ENCODE measurements at places on chromosomes 5 and 9. TPM values are rescaled to one million over a fixed set of nuclear protein-coding genes. Genes with fewer than 3 reads are reported as not detected.

GRCh38 chr9:117114768-117115167 lies 300.1 kb downstream of the ASTN2 start:
- no peak for DNase-seq

- DNase-seq: no peak
These were observed 21.6 kb downstream of the ANKS6 start for GRCh38 chr9:98774746-98775145.

The IGFBPL1 gene
- not detected for total RNA-seq

- DNase-seq: no peak
These were observed 133.1 kb downstream of the DOCK8 start for GRCh38 chr9:347667-348292.

DNA sequence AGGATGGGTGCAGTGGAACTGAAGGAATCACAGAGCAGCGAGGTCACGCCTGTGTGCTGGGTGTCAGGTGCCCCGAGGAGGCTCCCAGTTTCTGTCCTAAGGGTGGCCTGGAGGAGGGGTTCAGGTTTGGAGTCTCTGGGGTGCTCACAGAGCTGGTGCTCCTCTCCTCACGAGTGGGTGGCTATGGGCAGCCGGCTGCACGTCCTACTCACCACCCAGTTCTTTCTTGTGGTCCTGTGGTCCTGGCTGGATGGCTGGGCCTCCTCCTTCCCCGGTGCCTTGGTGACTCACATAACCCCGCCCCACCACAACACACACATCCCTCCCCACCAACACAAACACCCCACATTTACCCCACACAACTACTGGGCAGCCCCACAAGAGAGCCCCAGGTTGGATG lies 9.9 kb upstream of the PTGS1 start:
- DNase-seq: no peak

DNA sequence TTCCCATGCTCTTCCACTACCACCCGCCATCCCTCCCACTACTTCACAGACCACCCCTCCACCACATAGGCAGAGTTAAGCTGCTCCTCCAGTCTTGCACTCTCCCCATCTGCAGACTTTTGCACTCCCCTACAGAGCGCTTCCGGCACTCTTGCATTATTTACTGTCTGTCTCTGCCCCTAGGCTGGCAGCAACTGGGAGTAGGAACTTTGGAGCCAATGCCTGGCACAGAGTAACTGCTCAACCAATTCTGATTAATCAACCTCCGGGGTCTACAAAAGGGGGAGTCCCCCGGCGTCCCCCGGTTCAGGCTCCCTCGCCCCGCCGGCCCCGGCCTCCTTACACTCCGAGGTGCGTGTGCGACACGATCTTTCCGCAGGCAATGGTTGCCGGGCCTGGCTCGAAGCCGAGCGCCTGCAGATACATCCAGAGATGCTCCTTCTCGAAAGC lies 498 bp downstream of the HAUS6 start:
- no peak for DNase-seq

The DMGDH gene
- 0.57 TPM for total RNA-seq

- no peak for DNase-seq
These were observed 449.6 kb upstream of the CHD1 start for GRCh38 chr5:99378443-99378842.

The ADCY2 gene
- total RNA-seq: 0.26 TPM

The SPINK1 gene
- total RNA-seq: 4.7 TPM

DNA sequence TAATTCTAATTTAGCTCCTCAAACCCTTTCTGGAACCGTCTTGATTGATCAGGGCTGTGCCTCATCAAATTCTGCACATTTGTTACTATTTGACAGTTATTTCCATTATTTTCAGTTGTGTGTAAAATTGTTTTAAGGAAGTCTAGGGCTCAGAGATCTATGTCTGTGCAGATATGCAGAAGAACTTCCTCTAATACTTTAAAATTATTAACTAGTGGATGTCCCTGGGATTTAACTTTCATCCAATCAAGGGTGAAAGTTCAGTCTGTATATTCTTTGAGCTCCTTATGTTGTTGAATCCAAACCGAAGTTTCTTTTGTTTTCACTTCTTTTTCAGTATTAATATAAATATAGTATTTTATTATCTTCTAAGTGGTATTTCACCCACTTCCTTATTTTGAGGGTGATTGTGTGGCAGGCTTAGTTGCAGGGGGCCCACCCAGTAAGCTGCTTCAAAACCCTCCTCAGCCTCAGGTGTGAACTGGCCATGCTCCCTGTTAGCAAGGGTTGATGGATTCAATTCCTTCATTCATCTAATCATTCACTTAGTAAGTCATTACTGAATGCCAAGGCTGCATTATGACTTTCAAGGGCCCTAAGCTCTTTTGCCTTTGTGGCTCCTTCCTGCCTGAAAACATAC lies 2.1 kb upstream of the CAMLG start:
- no peak for DNase-seq

GRCh38 chr9:126985870-126986498 lies 71.4 kb downstream of the RALGPS1 start:
- DNase-seq: peak; percentile 76

DNA sequence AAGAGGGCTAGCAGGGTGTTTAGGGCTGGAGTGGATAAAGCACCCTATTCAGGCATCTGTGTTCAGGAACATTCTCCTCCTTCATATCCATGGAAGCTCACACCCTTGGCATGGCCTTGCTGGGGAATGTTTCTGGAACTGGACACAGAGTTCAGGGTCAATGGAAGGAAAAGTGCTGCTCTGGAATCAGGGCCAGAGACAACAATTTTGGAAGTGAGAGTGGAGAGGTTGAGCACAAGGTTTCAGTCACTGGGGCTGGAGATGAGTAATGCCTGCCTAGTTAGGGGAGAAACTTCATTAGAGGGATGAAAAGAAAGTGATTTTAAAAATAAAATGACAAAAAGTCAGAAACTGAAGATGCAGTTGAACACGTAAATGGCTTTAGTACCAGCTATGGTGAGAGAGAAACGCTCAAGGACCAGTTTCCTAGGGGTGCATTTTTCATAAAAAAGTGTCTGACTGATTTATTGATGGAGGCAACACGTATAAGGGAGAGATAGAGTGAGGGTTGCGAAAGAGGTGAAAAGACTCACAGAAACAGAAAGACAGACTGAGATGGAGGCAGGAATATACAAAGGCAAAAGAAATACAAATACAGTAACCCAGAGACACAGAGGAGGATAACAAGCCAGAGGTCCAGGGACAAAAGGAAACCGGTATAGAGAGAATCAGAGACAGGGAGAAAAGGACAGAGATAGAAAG lies 8.0 kb upstream of the TNFSF15 start:
- DNase-seq: no peak

The IFNA2 gene
- not detected for total RNA-seq

GRCh38 chr5:89043676-89044075 lies 160.7 kb upstream of the MEF2C start:
- no peak for DNase-seq

DNA sequence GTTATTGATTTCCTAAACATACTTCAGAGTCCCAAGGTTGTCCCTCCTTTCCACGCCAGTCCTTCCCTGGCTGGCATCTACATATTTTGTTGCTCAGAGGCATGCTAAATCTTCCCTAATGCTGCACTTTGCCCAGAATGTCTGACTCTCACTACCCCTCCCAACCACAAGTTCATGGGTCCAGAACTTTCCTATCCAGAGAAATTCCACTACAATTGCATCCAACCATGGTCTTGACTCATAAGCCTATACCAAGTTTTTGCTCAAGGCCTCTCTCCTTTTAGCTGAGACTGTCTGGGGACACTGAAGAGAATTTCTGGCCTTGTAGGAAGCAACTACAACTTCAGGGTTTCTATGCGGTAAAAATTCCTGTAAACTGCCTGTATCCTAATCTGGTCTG lies 206.3 kb downstream of the BNC2 start:
- no peak for DNase-seq

DNA sequence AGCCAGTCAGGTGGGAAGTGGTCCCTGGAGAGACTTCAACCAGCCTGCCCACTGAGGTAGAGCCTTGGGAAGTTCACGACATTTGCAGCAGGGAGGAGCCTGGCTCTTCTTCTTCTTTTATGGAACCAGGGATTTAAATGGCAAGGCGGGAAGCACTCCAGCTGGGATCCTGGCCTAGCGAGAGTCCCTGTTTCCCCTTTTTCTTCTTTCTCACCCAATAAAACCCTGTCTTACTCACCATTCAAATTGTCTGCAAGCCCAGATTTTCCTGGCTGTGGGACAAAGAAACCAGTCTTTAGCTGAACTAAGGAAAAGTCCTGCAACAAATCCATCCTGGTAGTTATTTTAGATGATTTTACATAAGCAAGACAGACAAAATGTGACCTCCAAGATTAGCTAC lies 503.7 kb downstream of the CDH10 start:
- DNase-seq: no peak

DNA sequence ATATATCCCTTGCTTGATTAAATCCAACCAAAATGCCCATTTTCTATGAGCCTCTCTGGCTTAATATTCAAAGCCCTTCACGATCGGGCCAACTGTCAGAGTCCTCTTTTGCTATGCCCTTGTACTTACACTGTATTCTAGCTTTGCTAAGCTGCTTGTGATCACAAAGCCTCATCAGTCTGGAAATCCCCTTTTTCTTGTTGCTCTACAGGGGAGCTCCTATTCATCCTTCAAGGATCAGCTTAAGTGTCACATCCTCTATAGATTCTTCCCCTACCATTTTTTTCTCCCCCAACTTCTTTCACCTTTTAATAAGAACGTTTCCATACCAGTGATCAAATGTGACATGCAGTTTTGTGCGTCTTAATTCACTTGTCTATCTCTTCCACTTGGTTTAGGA lies 450.4 kb upstream of the CHD1 start:
- DNase-seq: no peak

GRCh38 chr5:102583276-102584124 lies 84.7 kb upstream of the SLCO6A1 start:
- DNase-seq: no peak

GRCh38 chr5:95241635-95242034 lies 43.3 kb downstream of the MCTP1 start:
- no peak for DNase-seq

The GRIN3A gene
- not detected for total RNA-seq

DNA sequence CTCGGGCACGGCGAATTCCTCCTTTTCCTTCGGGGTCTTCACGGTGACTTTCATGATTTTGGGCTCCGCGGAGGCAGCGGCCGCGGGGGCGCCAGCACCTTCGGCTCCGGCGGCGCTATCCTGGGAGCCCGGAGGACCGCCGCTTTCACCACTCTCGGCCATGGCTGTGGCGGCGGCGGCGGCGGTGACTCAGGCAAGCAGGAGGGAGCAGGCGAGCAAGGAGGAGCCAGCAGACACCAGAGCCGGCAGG lies 315 bp downstream of the UBQLN1 start:
- no peak for DNase-seq

DNA sequence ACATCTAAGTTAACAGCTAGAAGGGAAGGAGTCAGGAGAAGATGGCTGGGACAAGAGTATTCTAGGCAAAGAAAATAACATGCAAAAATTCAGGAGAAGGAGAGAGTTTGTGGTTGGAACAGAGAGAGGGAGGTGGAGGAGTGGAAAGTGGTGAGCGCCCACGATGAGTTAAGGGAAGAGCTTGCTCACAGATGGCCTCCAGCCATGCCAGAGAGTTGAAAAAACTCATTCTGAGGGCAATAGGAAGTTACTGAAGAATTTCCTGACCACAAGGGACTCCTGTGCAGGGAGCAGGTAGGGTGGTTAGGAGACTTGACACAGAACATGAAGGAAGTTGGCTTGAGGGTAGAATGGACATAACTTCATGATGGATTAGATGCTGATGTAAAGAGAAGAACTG lies 159.7 kb downstream of the DOCK2 start:
- no peak for DNase-seq

DNA sequence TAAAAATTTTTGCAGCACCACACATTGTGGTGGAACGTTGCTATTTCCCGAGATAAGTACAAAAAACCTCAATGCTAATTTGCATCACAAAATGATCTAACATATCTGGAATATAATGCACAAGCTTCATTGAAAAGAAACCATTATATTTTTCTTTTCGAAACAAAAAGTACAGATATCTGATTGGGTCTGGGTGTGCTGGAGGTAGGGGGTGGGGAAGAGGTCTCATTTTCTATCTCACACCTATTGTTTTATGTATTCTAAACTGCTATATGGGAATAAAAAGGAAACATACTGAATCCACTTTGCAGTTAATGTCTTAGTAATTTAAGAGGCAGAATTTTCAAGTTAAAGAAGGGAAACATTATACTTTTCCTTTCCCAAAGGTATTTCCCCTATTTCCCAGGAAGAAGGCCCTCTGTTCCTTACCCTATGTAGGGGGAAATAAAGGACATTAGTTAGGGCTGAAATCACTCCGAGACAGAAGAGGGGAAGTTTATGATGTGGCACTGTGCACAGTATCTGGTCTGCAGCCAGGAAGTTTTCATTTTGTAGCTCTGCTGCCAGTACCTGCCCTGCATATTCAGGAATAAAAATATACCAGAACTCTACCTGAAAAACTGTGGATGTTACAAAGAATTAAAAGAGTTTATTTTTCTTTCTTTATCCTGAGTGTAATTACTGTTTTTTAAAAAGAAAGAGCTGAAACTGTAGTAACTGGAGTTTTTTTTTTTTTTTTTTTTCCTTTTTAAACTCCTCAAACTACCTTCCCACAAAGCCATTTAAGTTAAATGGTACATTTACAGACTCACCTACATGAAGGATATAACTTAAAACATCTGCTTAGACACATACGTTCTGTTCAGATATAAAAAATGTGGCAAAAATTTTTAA lies 7.4 kb downstream of the MEF2C start:
- no peak for DNase-seq

GRCh38 chr9:76448501-76448900 lies 10.5 kb upstream of the GCNT1 start:
- DNase-seq: no peak

DNA sequence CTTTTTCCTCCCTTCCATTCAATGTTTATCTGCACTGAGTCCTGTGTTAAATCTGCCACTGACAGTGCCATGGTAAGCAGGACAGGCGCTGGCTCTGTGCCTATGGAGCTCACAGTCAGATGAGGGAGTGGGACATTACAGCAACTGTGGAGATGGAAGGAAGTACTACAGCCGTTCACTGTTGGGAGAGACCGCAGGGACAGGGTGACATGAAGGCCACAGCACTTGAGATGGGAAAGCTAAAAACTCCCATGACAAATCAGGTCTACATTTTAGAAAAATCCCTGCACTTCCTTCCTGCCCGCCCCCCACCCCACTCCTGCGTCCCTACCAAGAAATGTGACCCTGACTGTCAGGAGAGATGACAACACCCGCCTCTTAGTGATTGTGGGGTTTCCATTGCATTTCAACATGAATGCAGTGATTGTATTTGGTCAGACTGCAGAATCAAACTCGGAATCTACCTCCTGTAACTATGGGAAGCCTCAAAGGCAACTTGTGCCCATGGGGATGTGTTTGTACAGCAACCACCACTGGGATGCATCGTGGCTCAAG lies 56.4 kb downstream of the GTF3C4 start:
- DNase-seq: no peak

DNA sequence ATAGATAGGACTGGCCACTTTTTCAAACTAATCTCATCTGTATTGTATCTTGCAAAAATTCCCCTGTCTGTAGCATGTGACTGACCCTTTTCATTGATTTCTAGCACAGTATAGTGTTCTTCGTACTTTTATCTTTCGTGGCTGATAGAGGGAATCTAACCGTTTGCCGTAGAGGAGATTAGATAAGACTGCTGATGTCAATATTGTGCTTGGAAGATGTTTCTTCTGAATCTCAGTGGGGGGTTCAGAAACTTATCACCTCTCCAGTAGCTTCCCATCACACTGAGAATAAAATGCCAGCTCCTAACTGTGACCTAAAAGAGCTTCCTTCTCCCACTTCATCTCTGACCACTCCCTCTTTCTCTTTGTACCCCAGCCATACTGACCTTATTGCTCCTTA lies 25.4 kb upstream of the ALDOB start:
- DNase-seq: no peak

GRCh38 chr5:135934939-135935338 lies 19.8 kb downstream of the LECT2 start:
- no peak for DNase-seq
